ENCODE measurements at places on chromosomes 1 and 21. TPM values are rescaled to one million over a fixed set of nuclear protein-coding genes. Genes with fewer than 3 reads are reported as not detected.

Gene CLEC20A
- total RNA-seq: not detected

Gene PRKAA2
- 1.2 TPM for total RNA-seq

Gene RAVER2
- total RNA-seq: 46.4 TPM

Gene MFAP2
- total RNA-seq: 1.9 TPM

Gene PIGR
- total RNA-seq: 2,072 TPM

Gene CFAP57
- not detected for total RNA-seq

Gene SLAMF8
- 1.1 TPM for total RNA-seq

Gene LCK
- 8.6 TPM for total RNA-seq

Gene CFAP74
- total RNA-seq: 0.35 TPM

Gene PDC
- not detected for total RNA-seq

Gene OR2L3
- total RNA-seq: not detected

Gene WNT9A
- total RNA-seq: 2.5 TPM

Gene MROH9
- not detected for total RNA-seq

Gene HAX1
- total RNA-seq: 79.2 TPM

Gene SMPDL3B
- 43.4 TPM for total RNA-seq

Gene A3GALT2
- not detected for total RNA-seq

Gene SPRR2F
- total RNA-seq: not detected

Gene NCSTN
- total RNA-seq: 173 TPM

Gene SETSIP
- total RNA-seq: not detected

Gene SASS6
- total RNA-seq: 3.9 TPM

Gene TRIM62
- 13.5 TPM for total RNA-seq

Gene NAXE
- 96.5 TPM for total RNA-seq

Gene CHODL
- total RNA-seq: not detected

Gene AQP10
- 0.85 TPM for total RNA-seq

Gene GRIK1
- total RNA-seq: not detected

Gene CEP104
- 59.4 TPM for total RNA-seq

Gene BPNT1
- 21.5 TPM for total RNA-seq

Gene DDR2
- 36.5 TPM for total RNA-seq

Gene GBP7
- not detected for total RNA-seq

Gene CAMSAP2
- 21.5 TPM for total RNA-seq

Gene IFI44
- total RNA-seq: 3.9 TPM

Gene KIF26B
- total RNA-seq: 1.5 TPM

Gene DENND1B
- 69.4 TPM for total RNA-seq

Gene OR2T11
- total RNA-seq: not detected

Gene OPTC
- not detected for total RNA-seq

Gene ASCL5
- not detected for total RNA-seq

Gene NR5A2
- total RNA-seq: 193 TPM

Gene HAPLN2
- total RNA-seq: 1.9 TPM

Gene SH2D1B
- total RNA-seq: 1.3 TPM

All from Peyer's patch (tissue), 4 donors.